GF-D8 (cell line): ENCODE measurements at places on chromosomes 4 and X.

- DNase-seq, result no peak
Observed at GRCh38 chr4:108210989-108211835, 42.5 kb upstream of the LEF1 start.

DNA sequence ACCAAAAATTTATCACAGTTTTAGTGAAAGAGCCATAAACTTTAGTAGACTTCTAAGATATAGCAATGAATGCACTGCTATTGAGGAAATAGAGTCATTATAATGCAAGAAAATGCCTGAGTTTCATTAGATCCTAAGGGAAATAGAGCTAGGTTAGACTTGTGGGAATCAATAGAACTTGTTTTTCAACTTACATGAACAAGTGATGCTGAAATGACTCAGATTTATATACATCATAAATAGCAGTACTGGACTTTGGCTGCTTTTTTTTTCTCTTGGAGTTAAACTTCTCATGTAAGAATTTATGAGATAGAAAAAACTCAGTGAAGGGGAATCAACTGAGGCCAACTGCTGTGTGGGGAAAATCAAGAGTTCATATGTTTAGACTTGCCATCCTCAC lies 216.5 kb upstream of the AADAT start:
- no peak for DNase-seq

DNA sequence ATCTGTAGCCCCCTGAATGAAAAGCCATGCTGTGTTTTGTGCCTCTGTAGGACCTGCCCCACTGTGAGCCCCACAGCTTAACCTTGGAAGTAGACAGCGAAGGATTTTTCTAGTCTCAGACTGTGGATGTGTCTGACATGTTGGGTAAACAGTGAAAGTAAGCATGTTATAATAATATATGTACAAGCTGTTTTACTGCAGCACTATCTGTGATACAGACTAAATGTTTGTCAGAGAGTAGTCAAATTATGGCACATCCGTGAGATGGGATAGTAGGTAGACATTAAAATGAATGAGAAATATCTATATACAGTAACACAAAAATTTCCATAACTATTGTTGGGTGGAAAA lies 381.2 kb upstream of the NR3C2 start:
- DNase-seq, result no peak

DNA sequence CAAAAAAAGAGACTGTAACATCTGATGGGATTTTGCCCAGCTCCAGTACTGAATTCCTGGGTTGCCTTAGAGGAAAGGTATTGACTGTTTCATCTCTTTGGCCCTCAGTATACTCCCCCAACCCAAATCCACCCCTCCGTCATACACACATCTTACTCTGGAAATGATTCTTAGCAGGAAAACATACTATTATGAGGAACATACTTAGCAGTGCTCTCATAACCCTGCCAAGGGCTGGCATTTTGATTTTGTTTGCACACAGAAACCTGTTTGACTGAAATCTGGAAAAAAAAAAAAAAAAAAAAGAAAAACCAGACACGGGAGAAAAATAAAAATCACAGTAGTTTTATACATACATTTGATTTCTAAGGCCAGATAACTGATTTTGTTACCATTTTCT lies 19.4 kb upstream of the AR start:
- DNase-seq, result no peak

DNA sequence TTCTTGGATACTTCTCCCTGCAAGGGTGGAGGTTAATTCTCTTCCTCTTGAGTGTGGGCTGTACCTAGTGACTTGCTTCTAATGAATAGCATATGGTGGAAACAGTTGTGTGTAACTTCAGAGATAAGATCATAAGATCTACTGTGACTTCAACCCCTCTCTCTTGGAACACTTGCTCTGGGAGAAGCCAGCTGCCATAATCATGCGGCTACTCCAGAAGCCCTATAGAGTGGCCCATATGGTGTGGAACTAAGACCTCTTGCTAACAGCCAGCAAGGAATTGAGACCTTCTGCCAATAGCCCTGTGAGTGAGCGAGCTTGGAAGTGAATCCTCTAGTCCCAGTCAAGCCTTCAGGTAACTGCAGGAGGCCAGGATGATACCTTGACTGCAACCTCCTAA lies 81.1 kb downstream of the RBMX2 start:
- DNase-seq, result no peak

DNA sequence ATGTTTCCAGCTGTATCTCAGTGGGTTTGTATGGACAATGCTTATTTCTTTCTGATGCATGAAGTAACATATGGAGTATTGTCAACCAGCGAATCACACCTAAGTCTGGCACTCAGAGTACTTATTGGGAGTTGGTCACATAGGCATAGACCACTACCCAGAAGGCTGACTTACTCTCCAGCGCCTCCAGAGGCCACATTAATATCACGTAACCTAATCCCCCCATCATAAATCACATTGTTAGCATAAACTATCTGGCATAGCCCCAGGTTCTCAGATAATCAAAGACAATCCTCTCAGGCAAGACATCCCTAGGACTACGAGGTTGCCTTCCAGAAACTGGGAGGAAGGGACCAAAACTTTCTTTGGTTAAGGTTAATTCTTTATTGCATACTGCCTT lies 560.5 kb upstream of the PABPC4L start:
- DNase-seq, result no peak

GRCh38 chrX:41457613-41458192 lies 10.6 kb downstream of the NYX start:
- DNase-seq, result no peak

GRCh38 chr4:24105327-24106038 lies 215.6 kb upstream of the PPARGC1A start:
- no peak for DNase-seq

- no peak for DNase-seq
Observed at GRCh38 chr4:40546506-40546905, 83.2 kb downstream of the RBM47 start.

GRCh38 chr4:87019898-87020297 lies 85.1 kb downstream of the AFF1 start:
- no peak for DNase-seq

DNA sequence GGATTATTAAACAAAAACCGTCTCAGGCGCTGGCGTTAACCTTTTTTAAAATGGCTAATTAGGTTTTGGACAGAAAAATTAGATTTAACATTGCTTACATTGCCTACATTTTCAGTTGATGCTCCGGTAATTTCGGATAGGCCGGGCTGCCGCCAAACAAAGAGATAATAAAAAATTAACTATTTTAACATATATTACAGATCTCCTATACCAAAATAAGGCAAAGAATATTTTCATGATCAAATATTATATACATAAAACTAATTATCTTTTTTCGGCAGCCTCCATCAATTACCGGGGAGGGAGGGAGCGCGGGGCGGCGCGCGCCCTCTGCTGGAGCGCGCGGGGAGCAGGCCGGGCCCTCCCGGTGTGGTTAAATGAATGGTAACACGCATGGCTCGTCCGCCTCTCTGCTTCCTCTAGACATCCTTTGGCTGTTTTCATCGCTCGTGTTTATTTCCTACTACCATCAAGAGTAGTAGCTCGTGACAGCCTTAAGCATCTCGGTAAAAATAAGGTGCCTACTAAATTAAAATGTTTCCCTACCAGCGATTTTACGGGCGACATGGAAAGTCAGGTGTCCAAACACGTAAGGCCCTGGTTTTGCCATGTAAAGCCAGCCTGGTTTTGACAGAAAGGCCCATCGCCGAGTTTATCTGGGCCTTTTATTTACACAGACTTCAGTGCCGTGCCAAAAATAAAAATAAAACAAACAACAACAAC lies 52.4 kb upstream of the TMEM33 start:
- DNase-seq, result no peak

GRCh38 chr4:1347410-1347864 lies 429 bp downstream of the UVSSA start:
- DNase-seq, result peak; percentile 63

GRCh38 chrX:118675326-118675965 lies 52.0 kb upstream of the IL13RA1 start:
- no peak for DNase-seq

- DNase-seq, result no peak
Observed at GRCh38 chrX:6026980-6027379, 201.7 kb downstream of the NLGN4X start.

DNA sequence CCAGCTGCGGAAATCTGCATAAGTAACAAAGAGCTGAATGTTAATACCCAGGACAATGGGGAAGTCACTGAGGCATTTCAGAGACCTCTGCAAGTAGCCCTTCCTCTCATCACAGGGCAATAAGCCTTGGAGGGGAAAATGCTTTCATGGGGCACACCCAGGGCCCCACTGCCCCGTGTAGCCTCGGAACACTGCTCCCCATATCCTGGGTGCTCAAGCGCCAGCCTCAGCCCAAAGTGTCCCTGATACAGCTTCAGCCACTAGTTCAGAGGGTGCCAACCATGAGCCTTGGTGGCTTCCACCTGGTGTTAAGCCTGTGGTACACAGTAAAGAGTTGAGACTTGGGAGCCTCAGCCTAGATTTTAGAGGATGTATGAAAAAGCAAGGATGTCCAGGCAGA lies 402.8 kb upstream of the CXorf51A start:
- DNase-seq, result no peak

GRCh38 chr4:188658958-188659522 lies 519.8 kb downstream of the TRIML1 start:
- no peak for DNase-seq
